ENCODE measurements at places on chromosomes 2 and 18.

DNA sequence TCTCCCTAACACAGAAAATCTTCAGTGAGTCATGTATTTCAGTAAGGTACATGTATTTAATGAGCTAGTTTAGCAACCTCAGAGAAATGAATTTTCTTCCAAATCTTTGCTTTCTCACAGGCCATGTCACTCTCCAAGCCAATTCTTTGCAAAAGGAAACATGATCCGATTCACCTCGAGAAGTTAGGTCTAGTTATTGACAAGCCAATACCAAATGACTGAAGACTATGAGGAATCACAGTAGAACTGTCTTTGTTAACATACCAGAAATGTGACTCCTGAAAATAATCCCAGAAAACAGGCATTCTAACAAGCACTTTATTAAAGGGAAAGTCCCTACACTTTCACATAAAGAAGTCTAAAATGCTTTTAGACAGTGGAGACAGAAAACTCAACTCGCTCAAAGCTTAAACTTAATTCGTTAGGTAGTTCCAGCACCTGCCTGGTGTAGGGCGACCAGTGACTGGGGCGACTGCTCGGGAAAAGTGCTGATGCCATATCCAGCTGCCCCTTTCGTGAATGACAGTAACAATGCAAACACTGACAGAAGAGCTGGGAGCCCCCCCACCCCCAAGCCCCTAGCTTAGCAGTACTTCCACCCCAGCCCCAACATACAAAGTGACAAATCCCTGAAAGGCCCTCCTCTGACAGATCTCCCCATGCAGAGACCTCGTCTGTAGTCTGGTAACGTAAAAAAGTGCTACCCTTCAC lies 1.8 kb downstream of the MEMO1 start:
- no peak for DNase-seq

GRCh38 chr2:126507425-126507911 lies 148.5 kb upstream of the GYPC start:
- no peak for DNase-seq

- no peak for DNase-seq
These were observed 87.9 kb downstream of the IRS1 start for GRCh38 chr2:226711606-226712296.

- peak; percentile 8 for DNase-seq
These were observed 286.5 kb upstream of the SYT4 start for GRCh38 chr18:43563780-43564179.

- no peak for DNase-seq
These were observed 91.9 kb downstream of the COL3A1 start for GRCh38 chr2:189066037-189066436.

- DNase-seq, result no peak
These were observed 1.8 kb downstream of the DSC3 start for GRCh38 chr18:31040686-31041270.

DNA sequence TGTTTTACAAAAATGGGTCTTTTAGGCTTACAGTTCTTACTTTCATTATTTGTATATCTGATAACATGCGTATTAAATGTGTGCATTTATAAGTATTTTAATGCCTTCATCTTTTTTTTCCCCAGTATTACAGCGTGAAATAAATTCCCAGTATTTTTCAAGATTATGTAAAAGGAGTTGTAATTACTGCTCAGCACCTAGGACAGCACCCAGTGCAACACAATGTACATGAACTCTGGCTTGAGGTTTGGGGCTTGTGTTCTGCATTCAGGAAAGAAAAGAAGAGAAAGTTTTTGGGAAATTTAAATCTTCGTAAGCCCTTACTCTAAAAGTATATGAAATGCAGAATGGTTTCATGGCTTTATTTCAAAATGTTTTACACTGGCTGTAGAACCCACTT lies 16.7 kb downstream of the ZNF638 start:
- peak; percentile 54 for DNase-seq

DNA sequence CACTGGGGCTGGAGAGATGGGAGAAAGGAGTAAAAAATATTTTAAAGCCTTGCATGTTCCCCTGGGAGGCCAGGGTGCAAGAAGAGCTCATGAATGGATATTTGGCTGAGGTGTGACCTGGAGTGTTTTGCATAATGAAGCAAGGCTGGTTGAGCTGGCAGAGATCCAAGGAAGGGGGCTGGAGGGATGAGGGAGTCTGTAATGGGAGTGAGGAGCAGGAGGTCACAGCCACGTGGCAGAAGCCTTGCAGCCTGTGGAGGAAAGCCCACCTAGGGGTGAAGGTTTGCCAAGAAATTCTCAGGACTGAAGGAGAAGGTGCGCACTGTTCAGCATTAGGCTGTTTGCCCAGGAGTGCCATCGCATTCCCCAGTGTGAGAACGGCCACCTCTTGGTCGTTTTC lies 40.3 kb upstream of the ATP8B1 start:
- DNase-seq, result no peak

DNA sequence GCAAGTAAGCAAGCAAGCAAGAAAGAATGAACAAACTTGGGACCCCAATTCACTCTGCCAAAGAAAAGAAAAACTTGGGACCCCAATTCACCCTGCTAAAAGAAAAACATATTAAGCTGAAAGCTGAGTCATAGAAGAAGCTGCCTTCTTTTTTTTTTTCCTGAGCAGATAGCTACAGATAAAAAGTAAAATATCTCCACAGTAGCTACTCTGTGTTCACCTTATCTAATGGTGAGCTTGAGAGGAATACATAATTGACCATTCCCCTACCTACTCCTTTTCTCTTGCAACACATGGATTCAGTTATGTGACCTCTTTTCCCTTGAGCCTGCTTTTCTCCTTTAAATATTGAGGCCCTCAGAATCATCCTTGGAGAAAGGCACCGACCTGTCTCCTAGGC lies 63.0 kb downstream of the MCFD2 start:
- DNase-seq, result no peak

DNA sequence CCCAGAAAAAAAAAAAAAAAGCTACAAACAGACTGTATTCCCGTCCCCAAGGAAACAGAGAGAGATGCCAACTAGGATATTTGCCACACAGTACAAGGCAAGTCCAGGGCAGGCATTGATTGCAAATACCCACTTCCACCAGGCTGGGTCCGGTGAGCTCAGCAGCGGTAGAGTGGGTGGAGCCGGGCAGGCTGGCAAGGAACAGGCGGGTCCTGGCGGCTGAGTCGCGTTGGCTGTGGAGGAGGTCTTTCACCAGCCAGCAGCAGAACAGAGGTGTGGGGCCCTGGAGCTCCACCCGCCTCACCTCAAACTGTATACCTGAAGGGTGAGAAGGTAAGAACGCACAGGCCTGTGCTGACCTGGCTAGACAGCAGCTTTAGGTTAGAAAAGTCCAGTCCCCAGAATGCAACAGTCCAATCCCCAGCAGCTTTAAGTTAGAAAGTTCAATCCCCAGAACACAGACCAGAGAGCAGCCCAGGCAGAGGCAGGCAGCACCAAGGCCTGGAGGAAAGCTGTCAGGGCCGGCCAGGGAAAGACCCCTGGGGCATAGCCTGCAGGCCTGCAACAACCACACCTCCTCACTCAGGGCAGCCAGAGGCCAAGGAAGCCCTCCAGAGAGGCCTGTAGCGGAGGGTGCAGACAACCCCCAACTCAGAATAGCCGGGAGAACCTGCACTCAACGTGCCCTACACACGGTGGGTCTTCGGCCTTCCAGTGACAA lies 21.9 kb upstream of the MTERF4 start:
- DNase-seq, result no peak

DNA sequence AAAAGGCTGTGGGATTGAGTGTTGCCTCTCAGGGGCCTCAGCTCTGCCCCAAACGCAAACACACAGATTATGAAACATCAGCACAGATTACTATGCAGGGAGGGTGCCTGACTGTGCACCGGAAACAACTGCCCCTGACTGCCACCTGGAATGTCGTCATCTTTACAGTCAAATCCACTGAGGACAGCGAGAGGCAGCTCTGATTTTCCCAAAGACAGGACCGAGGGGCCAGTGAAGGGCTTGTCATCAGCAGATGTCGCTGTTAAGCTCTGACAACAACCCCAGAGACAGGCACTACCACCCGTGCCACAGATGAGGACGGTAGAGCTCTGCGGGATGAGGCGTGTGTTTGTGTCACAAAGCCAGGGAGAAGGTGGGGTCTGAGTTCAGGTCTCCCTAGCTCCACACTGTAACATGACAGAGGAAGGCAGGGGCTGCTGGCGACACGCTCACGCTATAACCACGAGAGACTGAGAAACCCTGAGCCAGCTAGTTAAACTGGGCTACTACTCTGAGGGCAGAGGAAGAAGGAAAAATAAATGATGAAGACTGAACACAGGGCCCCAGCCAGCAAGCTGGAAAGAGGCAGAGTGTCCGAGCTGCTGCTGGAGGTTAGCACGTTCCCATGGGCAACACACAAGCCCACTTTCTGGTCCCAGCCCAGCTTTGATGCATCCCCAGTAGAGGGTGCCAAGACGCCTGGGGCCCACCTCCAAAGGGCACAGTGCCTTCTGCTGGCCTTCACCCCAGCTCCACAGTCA lies 47.0 kb downstream of the PARD6G start:
- DNase-seq, result no peak

GRCh38 chr2:144227427-144228105 lies 292.4 kb downstream of the ZEB2 start:
- no peak for DNase-seq

DNA sequence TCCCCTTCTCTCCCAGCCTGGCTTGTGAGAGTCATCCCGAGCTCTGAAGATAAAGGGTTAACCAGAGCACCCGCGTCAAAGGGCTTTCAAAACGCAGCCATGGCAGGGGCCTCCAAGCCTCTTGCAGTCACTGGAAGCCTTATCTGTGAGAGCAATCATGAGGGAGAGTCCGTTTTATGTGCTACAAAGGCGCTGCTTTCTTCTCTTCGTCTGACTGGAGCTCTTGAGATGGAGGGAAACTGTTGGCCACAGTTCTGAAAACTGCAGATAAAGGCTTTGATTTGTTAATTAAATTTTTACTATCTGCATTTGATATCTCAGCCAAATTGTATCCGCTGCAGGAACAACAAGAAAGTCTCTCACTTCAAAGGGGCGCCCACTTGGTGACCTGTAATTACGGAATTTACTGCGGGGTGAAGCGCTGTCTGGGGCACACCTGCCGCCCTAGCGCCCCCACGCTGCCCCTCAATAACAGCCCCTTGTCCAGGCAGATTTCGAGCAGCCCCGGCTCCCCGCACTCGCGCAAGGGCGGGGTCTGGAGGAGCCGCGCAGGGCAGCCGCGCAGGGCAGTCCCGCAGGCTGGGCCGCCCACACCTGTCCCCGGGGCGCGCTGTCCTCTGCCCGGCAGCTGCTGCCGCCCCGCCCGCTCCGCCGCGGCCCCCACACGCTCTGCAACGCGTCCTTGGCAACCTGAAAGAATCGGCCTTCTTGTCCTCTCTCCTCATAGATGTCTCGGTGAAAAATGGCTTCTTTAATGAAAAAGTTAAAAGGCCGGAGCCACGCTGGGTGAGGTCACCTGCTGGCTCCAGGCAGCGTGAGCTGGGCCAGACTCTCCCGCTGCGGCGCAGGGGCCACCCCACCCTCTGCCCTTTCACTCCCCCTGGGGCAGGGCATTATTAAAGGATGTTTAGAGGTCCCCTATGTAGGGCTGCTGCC lies 217.9 kb downstream of the VAPA start:
- peak; percentile 40 for DNase-seq

GRCh38 chr2:190996338-190996946 lies 17.5 kb downstream of the STAT1 start:
- DNase-seq, result peak; percentile 40
